ENCODE measurements at places on chromosomes 7 and 10.

- no peak for DNase-seq
These were observed 61.0 kb downstream of the MEOX2 start for GRCh38 chr7:15625466-15625865.

DNA sequence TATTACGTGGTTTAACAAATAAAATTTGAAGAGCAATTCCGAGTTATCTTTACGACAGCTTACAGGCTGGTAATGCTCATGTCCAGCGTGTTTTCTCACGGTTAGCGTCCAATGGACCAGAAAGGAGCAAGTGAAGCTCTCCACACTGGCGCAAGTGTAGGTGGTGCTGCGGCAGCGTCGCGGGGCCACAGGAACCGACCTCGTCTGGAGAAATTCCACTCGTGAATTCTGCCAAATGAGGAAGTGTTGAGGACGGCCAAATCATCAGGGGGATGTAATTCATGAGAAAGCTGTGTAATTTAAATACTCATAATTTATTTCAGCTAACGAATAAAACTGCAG, 350 bp upstream of the ZNF37A start:
- DNase-seq: no peak

DNA sequence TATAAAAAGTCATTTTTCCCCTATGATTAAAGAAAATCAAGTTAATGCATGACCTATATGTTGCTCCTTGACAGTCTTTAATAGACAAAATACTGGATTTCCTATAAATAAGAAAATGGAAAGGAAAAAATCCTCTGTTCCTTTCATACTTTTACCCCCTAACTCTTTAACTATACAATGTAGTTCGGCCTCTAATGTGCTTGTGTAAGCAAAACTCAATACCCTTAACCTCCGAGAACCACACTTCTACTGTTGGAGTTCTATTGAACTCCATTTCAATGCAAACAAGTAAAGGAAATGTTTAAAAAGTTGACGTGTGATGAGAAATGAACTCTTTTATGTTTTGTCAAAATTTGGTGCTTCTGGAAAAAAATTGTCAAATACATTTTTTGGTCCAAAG, 36.0 kb downstream of the HDAC9 start:
- DNase-seq: no peak

DNA sequence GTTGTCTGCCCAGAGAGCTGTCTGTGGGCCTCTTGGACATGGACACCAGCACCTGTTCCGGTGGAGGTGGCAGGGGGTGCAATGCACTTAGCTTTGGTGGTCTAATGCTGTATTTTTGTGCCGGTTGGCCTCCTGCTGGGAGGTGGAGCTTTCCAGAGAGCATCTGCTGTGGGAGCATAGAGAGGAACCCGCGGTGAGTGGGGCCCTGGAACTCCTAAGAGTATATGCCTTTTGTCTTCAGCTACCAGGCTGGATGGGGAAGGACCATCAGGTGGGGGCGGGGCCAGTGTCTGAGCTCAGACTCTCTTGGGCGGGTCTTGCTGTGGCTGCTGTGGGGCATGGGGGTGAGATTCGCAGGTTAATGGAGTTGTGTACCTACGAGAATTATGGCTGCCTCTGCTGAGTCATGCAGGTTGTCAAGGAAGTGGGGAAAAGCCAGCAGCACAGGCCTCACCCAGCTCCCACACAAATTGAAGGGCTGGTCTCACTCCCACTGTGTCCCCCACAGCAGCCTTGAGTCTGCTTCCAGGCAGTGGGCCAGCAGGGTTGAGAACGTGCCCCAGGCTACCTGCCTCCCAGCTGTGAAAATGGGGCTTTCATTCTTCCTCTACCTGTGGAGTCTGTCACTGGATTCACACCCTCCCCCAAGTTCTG, 29.0 kb downstream of the JAKMIP3 start:
- no peak for DNase-seq

GRCh38 chr7:78529392-78529791, 730.8 kb downstream of the PHTF2 start:
- no peak for DNase-seq

DNA sequence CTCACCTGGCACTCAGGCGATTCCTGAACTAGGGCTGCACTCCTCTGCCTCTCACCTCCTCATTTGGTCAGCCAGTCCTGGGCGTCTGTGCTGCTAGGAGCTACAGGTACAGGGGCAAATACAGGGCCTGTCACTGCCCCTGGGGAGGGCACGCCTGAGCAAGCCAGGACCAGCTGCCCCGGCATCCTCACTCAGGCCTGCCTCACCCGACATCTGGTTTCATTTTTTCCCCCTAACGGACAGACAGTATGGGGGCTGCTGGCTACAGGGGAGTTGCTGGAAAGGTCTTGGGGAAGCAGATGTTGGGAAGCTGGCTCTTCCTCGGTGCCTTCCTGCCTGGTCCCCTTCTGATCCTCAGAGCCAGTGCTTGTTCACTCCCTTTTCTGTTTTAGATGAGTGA, 77.3 kb upstream of the PPIF start:
- no peak for DNase-seq

DNA sequence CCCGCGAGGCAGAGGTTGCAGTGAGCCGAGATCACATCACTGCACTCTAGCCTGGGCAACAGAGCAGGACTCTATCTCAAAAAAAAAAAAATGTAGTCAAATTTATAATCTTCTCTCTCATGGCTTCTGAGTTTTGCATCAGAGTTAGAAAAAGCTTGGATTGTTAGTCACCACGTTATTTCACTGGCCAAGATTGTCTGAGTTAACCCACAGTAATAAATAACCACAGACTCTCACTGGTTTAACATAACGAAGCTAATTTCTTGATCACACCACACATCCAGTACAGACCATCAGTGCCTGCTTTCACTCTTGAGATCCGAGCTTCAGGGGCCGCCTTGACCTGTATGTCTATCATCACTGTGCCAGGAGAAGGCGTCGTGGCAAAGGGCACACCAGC, 116.8 kb upstream of the JCAD start:
- no peak for DNase-seq

GRCh38 chr7:123499211-123499970, 35.0 kb downstream of the IQUB start:
- no peak for DNase-seq

- DNase-seq: no peak
These were observed 84.1 kb downstream of the SNX10 start for GRCh38 chr7:26375726-26376174.

DNA sequence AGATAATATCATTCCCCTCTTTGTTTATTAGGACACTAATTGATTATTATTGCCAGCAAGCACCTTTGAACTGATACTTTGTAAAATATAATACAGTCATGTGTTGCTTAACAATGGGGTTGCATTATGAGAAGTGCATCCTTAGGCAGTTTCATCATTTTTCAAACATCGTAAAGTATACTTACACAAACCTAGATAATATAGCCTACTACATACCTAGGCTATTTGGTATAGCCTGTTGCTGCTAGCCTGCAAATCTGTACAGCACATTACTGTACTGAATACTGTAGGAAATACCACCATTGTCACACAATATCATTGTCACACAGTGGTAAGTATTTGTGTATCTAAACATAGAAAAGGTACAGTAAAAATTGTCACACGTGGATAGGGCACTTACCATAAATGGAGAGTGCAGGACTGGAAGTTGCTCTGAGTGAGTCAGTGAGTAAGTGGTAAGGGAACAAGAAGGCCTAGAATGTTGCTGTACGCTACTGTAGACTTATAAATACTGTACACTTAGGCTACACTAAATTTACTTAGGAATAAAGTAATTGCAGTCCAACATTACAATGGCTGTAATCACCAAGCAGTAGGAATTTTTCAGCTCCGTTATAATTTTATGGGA, 70.7 kb downstream of the LCOR start:
- DNase-seq: no peak

GRCh38 chr10:49285232-49285631, 13.7 kb upstream of the C10orf71 start:
- no peak for DNase-seq

- no peak for DNase-seq
These were observed 26.8 kb downstream of the TACR2 start for GRCh38 chr10:69389827-69390490.

DNA sequence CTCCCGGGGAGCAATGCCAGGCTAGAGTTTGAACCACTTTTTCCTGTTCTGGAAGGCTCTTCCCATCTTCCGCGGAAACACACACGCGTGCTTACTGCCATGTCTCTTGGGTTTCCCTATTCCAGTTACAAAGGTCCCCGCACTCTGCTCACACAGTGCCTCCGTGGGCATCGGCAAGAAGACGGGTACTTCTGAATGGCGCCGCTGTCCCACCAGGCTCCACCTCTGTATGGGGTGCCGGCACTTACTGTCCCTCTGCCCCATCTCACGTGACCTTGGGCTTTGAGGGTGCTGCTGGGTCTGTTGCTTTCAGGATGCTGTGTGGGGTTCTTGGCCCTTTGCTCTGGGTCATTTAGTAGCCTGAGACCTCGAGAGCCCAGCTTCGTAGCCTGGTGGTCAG, 170.7 kb upstream of the SH2B2 start:
- DNase-seq: no peak

- no peak for DNase-seq
These were observed 15.2 kb downstream of the WDR91 start for GRCh38 chr7:135195968-135196629.

- DNase-seq: no peak
These were observed 97.8 kb downstream of the SLC25A13 start for GRCh38 chr7:96224073-96224472.

DNA sequence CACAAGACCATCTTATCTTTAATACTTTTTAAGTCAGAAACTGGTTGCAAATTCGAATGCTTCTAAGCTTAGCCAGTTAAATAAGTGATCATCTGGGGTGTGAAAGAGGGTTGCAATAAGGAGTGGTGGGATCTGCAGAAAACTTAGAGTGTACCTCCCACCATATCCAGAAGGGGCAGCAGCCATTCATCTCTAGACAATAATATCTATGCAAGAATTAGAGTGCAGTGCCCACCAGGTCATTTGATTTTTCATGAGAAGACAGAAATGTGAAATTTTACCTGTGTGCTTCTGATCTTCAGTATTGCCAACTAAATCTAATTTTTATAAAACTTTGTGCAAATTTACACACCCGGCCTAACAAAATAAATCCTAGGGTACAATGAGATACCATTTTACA, 127.2 kb upstream of the SP4 start:
- DNase-seq: no peak

DNA sequence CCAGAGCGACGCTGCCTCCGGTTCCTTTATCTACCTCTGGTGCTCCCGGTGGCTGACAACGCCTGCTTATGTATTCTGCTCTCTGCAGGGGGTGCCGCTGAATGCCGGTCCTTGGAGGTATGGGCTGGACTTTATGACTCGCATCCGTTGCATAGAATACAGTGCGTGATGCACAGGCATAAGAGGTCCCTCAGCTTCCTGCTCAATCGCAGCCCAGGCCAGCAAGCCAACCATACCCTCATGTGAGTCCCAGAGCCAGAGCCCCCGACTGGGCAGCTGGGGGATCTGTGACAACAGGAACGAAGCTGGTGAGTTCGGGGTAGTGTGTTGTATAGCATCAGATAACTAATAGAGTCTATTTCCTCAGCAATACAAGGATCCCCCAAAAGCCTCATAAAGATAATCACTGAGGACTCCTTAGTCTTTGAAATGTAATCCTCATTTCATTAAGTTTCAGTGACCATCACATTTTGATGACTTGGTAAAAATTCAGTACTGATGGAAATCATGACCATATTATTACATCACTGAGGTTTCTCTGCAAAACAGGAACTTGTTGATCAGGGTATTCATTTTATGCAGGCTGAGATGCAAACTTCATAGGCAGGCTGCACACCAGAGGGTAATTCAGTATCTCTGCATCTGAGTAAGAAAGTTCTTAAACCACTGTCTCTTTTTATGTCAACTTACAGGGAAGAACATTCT, 607.8 kb downstream of the PTPRN2 start:
- DNase-seq: no peak

- no peak for DNase-seq
These were observed 96.0 kb upstream of the ADO start for GRCh38 chr10:62708569-62708968.

DNA sequence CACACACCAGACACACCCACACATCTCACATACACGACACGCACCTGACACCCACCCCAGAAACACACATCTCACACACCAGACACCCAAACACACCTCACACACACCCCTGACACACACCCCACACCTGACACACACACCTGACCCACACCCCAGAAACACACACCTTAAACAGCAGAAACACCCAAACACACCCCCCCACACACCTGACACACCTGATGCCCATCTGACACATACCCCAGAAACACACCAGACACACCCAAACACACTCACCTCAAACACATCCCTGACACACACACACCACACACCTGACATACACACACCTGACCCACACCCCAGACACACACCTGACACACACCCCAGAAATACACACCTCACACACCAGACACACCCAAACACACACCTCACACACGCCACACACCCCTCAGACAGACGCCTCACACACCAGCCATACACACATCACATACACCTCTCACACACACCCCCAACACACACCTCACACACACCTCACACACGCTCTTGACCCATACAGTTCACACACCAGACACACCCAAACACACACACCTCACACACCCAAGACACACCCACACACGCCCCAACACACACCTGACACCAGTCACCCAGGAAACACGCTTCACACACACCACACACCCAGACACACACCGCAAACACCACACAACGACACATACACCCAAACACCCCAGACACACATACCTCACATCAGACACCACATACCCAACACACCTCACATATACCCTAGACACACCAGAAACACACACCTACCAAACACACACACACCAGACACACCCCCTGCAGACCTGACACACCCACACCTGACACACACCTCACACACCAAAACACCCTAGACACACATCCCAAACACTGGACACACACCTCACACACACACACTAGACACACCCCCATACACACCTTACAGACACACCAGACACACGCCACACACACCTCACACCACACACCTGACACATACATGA, 1.7 kb upstream of the CALY start:
- no peak for DNase-seq

GRCh38 chr7:98617960-98618418, 904 bp downstream of the NPTX2 start:
- DNase-seq: no peak

DNA sequence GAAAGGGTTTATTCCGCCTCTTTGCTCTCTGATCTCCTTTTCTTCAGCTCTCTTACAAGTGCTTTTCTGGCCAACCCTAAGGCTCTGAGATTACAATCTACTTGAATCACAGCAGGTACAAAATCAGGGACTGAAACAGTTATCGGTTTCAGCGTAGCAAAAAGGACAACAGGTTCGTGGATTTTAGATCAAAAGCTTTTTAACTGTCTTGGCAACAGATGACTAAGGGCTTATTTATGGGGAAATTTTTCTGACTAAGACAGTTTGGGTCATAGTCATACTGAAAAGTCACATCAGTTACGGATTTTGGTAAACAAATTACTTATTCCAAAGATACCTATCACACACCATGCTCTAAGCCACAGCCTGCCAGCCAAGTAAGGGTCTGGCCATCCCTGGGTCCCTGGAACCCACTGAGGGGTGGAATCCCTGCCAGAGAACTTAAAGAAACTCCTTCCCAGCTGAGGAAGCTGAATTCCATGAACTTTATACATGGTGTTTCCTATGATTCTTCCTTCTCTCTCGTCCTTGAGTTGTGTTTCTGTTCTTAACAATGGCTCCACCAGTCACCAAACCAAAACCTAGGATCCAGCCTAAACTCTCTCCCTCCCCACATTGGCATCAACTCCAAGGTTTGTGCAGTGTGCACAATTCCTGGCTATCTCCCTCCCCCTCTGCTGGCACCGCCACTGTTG, 169.3 kb downstream of the FAM107B start:
- DNase-seq: no peak

GRCh38 chr7:1062296-1063294, 18.2 kb downstream of the GPR146 start:
- no peak for DNase-seq

All from activated T-cell treated with anti-CD3 and anti-CD28 coated beads, Interleukin-2, amount 50 U/mL, for 4 hours (primary cell).